ENCODE measurements at places on chromosomes 4 and X. TPM values are rescaled to one million over a fixed set of nuclear protein-coding genes. Genes with fewer than 3 reads are reported as not detected.
A peak's percentile ranks its signal among the peaks of the same experiment; 100 is the strongest.

DNA sequence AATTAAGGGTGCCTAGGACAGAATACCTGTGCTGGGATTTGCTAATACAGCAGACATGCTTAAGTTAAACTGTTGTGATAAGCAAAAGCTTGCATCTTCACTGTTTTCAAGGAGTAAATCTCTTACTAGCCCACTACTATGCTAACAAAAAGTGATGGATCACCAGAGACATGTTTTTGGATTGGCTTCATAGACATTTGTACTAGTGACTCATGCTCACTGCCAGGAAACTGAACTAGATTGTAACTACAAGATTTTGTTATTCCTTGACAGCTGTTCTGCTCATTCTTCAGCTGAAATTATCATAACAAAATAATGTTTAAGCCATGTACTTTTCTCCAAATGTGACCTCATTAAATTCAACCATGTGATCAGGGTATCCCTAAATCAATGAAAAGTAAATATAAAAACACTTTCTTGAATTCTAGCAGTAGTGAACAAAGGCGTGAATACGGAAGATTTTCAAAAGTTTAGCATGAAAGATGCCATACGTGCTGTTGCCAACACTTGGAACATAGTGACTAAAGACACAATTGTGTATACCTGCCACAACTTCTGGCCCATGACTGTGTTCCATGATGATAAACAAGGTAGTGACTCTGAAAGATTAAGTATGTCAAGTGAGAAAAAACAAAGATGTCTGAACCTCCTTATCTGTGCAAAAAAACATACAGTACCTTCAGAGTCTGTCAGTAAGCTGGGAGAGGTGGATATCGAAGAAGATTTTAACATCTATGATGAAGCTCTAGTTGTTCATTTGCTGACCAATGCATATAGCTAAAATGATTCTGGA is 154.0 kb downstream of the BTC start:
- no peaks in the 10 kb centered on the region for H3K27me3 ChIP-seq
- H3K36me3 ChIP-seq, result no peaks in the 10 kb centered on the region
- DNase-seq, result no peak
- no peak overlapping the region for H3K27ac ChIP-seq
- no peak overlapping the region for H3K4me3 ChIP-seq

GRCh38 chrX:11886745-11887144 is 128.7 kb downstream of the MSL3 start:
- H3K4me1 ChIP-seq, result no peaks in the 10 kb centered on the region
- H3K36me3 ChIP-seq, result peaks cover 3% of the 10 kb centered on the region
- DNase-seq, result no peak
- no peak overlapping the region for H3K4me3 ChIP-seq
- peaks cover 2% of the 10 kb centered on the region for H3K27me3 ChIP-seq

GRCh38 chrX:107559506-107559905 is 68.8 kb upstream of the PRPS1 start:
- no peak overlapping the region for H3K27ac ChIP-seq
- no peak overlapping the region for H3K4me3 ChIP-seq
- DNase-seq, result no peak
- H3K4me1 ChIP-seq, result peaks cover 6% of the 10 kb centered on the region
- H3K27me3 ChIP-seq, result no peaks in the 10 kb centered on the region

DNA sequence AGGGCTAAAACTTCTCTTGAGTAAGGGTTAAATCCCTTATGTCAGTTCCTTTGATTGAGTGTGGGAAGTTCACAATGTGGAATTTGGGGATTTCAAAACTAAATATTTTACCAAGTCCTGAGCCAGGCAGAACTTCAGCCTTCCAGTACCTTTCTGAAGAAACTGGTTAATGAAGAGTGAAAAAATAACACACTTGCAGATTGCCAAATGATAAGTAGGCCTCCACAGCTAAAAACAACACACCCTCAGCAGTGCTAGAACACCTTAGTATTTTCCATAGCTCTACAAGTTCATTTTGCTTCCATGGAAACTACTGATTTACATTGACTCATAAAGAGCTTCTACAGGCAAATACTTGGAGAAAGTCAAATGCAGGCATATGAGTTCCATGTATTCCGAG is 326.8 kb downstream of the ZNF674 start:
- no peaks in the 10 kb centered on the region for H3K4me1 ChIP-seq
- DNase-seq, result no peak
- H3K4me3 ChIP-seq, result no peak overlapping the region
- H3K27ac ChIP-seq, result no peak overlapping the region
- no peaks in the 10 kb centered on the region for H3K36me3 ChIP-seq

- H3K4me3 ChIP-seq, result no peak overlapping the region
- H3K36me3 ChIP-seq, result no peaks in the 10 kb centered on the region
- peaks cover 5% of the 10 kb centered on the region for H3K4me1 ChIP-seq
- H3K27me3 ChIP-seq, result peaks cover 51% of the 10 kb centered on the region
Observed at GRCh38 chrX:153642655-153643430, 4.2 kb upstream of the DUSP9 start.

DNA sequence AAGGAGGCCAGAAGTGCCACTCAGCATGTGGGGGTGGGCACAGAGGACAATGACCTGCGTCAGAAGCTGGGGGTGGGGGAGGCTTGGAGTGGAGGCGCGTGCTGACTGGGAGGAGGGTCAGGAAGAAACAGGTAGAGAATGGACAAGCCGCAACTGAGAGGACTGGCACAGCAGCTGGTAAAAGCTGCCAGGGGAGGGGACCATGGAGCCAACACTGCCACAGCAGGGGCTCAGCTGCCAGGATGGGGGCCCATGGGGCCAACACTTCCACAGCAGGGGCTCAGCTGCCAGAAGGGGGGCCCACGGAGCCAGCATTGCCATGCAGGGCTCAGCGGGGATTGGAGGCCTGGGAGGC is 19.1 kb downstream of the RNF212 start:
- peaks cover under 1% of the 10 kb centered on the region for H3K36me3 ChIP-seq
- no peaks in the 10 kb centered on the region for H3K27me3 ChIP-seq
- no peak overlapping the region for H3K4me3 ChIP-seq
- H3K4me1 ChIP-seq, result no peaks in the 10 kb centered on the region

GRCh38 chr4:182023469-182023868 is 219.7 kb upstream of the TENM3 start:
- H3K4me1 ChIP-seq, result no peaks in the 10 kb centered on the region
- H3K27me3 ChIP-seq, result no peaks in the 10 kb centered on the region
- no peak overlapping the region for H3K27ac ChIP-seq
- no peak overlapping the region for H3K4me3 ChIP-seq
- peaks cover 9% of the 10 kb centered on the region for H3K36me3 ChIP-seq

- no peak overlapping the region for H3K27ac ChIP-seq
- DNase-seq, result no peak
- H3K36me3 ChIP-seq, result no peaks in the 10 kb centered on the region
- H3K27me3 ChIP-seq, result no peaks in the 10 kb centered on the region
- peaks cover 4% of the 10 kb centered on the region for H3K4me1 ChIP-seq
Observed at GRCh38 chr4:184356366-184356765, 118.0 kb downstream of the IRF2 start.

DNA sequence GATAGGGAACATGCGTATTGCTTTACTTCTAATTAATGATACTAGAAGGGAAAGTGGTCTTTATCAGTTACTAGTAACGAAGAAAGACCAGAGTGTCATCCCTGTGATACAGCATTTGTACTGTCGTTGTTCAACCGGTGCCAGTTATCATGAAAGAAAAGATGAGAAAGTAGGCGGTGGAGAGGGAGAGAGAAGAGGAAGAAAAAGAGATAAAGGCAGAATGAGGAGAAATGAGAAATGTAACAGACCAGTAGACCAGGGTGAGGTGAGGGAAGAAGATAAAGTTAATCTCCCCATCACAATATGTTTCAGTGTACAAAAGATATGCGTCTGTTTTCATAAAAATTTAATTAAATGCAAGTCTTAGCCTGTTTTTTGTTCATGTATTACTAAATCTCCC is 135.2 kb upstream of the HPGD start:
- no peaks in the 10 kb centered on the region for H3K4me1 ChIP-seq
- no peak for DNase-seq
- H3K36me3 ChIP-seq, result no peaks in the 10 kb centered on the region
- no peaks in the 10 kb centered on the region for H3K27me3 ChIP-seq

DNA sequence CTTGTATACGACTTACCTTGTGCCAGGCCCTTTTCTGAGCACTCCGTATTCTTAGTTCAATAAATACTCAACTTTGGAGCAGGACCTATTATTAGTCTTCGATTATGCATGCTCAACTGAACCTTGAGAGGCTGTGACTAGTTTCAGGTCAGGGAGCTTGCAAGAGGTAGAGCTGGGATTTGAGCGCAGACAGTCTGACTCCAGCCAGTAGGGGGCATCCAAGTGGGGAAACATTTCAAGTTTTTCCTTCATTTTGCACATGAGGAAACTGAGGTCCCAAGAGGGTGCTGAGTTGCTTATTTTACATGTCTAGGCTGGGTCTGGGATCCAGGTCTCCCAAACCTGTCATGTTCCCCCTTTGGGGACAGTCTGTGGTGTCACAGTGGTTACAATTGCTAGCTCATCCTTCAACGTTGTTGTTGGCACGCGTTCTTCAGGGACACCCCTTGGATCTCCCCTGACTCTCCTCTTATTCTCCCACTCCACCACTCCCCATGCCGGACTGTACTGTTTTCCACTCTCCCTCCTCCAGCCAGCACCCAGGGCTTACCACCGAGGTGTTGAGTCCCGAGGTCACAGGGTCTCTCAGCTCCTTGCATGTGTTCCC is 6.7 kb upstream of the PRICKLE3 start:
- no peaks in the 10 kb centered on the region for H3K36me3 ChIP-seq
- H3K27me3 ChIP-seq, result peaks cover under 1% of the 10 kb centered on the region
- H3K4me1 ChIP-seq, result peaks cover 10% of the 10 kb centered on the region
- H3K27ac ChIP-seq, result no peak overlapping the region
- H3K4me3 ChIP-seq, result peak overlapping the region; percentile 76

GRCh38 chrX:81301877-81302276 is 100.0 kb downstream of the SH3BGRL start:
- H3K27me3 ChIP-seq, result no peaks in the 10 kb centered on the region
- no peaks in the 10 kb centered on the region for H3K4me1 ChIP-seq
- H3K27ac ChIP-seq, result no peak overlapping the region
- no peak overlapping the region for H3K4me3 ChIP-seq
- peaks cover 7% of the 10 kb centered on the region for H3K36me3 ChIP-seq

GRCh38 chrX:140507223-140507981 is 2.5 kb upstream of the SOX3 start:
- H3K36me3 ChIP-seq, result peaks cover 9% of the 10 kb centered on the region
- peaks cover 95% of the 10 kb centered on the region for H3K27me3 ChIP-seq
- peak overlapping the region; percentile 98 for H3K4me3 ChIP-seq
- H3K4me1 ChIP-seq, result peaks cover 55% of the 10 kb centered on the region
- peak overlapping the region; percentile 93 for H3K27ac ChIP-seq

GRCh38 chr4:92235731-92236130 is 68.0 kb upstream of the GRID2 start:
- DNase-seq, result no peak
- H3K4me1 ChIP-seq, result peaks cover 32% of the 10 kb centered on the region
- peaks cover 4% of the 10 kb centered on the region for H3K36me3 ChIP-seq
- H3K27me3 ChIP-seq, result no peaks in the 10 kb centered on the region
- no peak overlapping the region for H3K4me3 ChIP-seq

DNA sequence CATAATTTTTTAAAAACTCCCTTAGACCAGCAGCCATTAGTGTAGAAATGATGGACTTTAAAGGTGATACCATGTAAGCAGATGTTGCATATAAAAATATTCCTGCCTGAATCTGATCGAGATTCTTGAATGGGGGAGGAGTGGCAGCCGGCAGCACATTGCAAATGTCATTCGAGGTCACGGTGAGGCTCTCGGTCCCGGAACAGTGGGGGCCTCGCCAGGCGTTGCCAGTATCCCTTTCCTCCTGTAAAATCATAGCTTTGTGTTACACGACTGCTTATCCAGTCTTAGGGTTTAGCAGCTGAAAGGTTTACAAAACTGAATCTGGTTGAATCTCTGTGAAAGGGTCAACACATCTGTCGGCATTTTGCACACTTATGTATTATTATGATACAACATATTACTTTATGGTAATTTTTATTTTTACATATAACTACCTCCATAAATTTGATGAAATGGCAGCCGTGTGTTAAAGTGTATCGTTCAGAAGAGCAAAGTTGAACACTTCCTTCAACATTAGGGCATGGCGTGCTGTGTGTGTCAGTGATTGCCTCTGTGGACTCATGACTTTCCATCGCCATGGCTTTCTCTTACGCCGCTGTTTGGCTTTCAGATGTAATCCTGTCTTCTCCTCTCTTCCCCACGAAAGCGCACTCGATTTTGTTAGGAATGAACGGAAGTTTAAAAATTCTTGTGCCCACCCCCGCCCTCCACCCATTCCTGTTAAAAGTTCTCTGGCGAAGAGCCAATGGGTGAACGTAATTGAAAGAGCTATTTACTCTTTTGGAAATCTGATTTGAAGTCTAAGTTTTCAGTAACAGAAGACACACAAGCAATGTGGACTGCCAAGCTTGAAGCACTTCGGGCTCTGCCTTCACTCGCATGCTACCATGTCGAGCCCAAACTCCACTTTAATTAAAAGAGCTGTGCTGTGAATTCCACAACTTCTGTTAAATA is 114.8 kb downstream of the STOX2 start:
- no peak overlapping the region for H3K4me3 ChIP-seq
- peaks cover 15% of the 10 kb centered on the region for H3K36me3 ChIP-seq
- H3K27ac ChIP-seq, result no peak overlapping the region
- peaks cover 10% of the 10 kb centered on the region for H3K4me1 ChIP-seq

The FAM149A gene
- total RNA-seq, result 5.6 TPM

The STATH gene
- total RNA-seq, result not detected

The SH3BP2 gene
- 34.8 TPM for total RNA-seq

The DDX53 gene
- not detected for total RNA-seq

The FAM47E gene
- total RNA-seq, result 1.6 TPM

The CPZ gene
- not detected for total RNA-seq

The TCP11X2 gene
- total RNA-seq, result not detected

The ETDB gene
- not detected for total RNA-seq
